ENCODE measurements at places on chromosomes 5 and 9.

DNA sequence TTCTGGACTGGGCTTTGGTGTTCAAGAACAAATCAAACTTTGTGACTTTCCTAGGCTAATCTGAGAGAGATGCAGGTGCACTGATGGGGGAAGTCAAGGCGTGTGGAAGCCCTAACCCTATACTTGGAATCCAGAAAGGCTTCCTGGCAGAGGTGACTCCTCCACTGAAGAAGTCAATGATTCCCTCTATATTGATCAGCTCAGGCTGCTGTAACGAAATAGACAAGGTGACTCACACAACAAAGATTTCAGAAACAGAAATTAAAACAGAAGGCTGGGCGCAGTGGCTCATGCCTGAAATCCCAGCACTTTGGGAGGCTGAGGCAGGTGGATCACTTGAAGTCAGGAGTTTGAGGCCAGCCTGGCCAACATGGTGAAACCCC lies 69.6 kb upstream of the GGTA1 start:
- DNase-seq = no peak

DNA sequence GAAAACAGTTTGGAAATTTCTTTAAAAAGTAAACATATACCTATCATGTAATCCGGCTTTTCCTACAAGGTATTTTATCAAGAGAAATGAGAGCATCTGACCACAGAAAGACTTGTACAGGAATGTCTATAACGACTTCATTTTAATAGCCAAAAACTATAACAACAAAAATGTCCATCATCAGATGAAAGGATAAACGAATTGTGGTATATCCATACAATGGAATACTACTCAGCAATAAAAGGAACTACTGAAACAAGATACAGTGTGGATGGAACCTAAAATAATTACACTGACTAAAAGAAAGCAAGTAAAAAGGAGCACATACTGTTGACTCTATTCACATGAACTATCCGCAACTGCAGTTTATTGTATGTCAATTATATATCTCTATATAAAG lies 1.4 kb upstream of the FTMT start:
- DNase-seq = no peak

DNA sequence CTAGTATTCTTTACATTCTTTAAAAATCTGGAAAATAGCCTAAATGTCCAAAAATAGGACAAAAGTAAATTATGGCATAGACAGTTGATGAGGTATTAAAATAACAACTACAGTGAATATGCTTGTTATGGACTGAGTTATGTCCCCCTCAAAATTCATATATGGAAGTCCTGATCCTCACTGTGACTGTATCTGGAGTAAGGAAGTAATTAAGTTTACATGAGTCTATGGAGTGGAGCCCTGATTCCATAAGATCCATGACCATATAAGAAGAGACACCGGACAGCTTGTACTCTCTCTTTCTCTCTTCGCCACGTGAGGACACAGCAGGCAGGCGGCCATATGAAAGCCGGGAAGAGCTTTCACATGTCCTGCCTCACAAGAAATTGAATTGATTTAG lies 28.6 kb upstream of the C5orf58 start:
- no peak for DNase-seq

DNA sequence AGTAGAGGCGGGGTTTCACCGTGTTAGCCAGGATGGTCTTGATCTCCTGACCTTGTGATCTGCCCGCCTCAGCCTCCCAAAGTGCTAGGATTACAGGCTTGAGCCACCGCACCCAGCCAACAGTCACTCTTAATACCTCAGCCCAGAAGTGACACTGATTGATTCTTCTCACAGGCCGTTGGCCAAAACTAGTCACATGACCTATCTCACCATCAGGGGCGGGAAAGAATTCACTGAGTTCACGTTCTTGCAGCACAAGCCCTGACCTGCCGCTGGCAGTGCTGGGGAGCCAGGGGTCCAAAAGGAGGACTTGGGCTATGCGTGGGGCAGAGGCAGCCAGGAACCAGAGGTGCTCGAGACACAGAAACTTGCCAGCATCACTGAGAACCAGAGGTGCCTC lies 55.0 kb upstream of the CPLX2 start:
- no peak for DNase-seq

GRCh38 chr5:35407697-35408096 lies 177.4 kb upstream of the PRLR start:
- DNase-seq = no peak

DNA sequence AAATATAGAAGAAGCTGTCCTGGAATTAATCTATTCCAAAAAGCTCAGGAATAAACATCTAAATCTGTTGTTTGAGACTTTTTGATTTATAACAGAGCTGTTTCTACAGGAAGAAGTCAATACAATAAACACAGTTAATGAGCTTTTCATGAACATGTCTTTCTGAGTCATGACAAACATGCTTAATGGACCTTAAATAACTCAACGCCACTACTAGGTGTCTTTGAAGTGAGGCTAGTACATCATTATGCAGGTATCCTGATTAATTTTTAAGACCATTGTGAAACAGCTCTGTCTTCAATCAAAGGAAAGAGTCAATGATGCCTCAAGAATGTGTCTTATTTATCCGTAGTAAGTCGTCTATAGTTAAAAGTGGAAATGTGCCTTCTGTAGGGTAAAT lies 131.6 kb downstream of the GABRB2 start:
- DNase-seq = no peak

DNA sequence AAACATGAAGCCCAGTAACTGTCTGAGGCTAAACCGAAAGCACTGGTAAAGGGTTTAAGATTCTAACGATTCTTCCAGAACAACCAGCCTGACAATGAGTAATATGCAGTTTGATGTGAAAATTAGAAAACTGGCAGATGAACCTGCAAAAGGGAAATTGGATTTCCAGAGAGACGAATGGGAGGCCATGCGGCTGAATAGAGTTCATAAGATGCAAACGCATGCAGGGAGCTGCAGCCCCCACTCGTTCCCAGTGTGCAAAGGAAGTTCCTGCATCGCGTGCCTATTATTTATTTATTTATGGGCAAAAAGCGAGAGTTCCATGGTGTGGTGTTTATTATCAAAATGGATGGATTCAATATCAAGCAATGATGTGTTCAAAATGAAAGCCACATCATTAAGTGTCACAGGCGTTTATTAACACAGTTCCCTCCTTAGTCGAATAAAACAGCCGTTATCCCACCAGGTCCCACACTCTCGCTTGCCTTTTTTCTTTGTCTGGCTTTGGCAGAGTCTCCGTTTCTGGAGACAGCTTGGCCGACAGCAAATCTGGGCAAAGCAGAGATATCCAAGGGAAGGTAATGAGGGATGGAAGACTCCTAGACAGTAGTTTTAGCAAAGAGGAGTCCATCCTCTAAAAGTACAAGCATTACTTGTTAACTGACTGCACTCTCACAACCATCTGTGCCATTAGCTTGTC lies 451.4 kb downstream of the KDM4C start:
- DNase-seq = no peak

DNA sequence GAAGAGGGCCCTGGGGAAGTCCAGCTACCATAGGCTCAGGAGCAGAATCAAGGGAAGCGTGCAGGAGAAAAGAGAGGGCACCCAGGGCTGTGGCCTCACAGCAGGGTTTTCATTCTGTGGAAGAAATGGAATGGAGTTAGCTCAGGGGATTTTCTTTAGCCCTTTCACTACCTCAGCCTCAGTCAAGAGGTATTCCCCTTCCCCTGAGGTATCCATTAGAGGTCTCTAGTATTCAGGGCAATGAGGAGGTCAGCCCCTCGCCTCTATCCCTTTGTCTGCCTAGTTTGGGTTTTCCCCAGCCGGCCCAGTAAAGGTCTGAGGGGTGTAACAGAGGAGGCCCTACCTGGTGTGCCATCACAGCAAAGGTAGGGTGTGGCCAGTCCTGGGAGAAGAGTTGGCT lies 21.5 kb downstream of the GFRA3 start:
- DNase-seq = no peak

DNA sequence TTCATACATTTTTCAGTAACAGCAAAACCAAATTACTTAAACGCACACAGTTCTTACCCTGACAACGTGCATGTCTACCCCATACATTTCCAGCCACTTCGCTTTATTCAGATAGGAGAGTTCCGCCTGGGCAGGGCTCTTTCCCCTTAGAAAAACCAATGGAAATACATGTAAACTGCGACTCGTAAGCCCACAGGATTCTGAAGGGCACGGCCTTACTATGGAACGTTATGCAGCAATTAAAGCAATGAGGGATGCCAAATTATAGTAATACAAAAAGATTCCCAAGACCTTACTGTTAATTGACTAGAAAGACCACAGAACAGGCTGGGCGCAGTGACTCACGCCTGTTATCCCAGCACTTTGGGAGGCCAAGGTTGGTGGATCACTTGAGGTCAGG lies 64.5 kb downstream of the EPB41L4B start:
- no peak for DNase-seq

DNA sequence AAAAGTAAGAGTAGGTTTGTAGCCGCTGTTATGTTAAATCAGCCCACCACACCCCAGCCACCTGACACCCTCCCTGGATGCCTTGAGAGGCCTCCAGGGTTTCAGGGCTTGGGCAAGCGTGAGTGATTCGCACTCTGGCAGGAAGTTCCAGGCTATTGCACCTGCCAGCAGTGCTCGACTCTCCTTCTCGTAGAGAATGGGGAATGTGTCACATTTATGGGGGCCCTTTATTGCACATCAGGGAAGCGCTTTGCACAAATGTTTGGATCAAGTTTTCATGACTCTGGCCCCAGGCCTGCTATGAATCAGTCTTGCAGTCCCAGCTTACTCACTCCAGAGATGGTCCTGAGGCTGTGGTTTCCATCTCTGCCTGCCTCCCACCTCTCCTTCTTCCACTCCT lies 66.1 kb upstream of the ADRA1B start:
- no peak for DNase-seq

DNA sequence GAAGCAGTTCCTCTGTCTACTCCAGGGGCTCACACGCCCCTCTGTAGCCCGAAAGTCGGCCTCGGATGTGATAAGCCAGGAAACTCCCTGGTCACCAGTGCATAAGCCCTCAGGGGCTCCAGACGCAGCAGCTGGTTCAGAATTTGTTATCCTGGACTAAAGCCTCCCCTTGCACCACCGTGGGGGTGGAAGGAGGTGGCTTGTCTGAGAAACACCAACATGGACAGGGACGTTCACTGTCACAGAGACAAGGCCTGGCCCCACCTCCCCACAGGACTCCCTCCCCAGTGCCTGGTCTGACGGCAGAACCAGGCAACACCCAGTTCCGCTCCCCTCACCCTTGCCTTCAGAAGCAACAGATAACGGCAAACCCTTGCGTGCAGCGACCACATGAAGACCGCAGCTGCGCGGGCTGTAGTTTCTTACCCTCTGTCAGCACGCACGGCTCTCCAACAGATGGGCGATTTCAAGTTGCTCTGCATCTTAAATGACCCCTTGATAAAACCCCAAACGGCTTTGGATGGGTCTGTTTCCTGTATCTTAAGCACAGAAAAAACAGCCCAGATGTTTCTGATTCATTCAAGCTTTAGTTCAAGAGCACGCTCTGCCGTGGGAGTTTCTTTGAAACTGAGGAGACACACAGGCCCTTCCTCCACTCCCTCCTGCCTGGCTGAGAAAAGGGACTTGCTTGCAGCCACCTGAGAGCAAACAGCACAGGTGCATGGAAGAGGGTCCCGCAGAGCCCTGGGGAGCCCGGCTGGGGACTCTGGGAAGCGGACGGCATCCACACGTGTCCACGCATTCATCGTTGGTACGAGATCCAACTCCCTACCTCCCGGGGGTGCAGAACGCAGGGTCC lies 44.7 kb upstream of the NKD2 start:
- DNase-seq = peak; percentile 7

- no peak for DNase-seq
Measured at GRCh38 chr5:139212486-139212885, 14.3 kb upstream of the SIL1 start.
